NCI-H1436 treated with DMSO at 0.1 percent for 48 hours (cell line): ENCODE measurements at places on chromosomes 2 and 18.

- no peak for DNase-seq
These were observed 24.5 kb downstream of the RAB10 start for GRCh38 chr2:26058390-26058789.

GRCh38 chr2:27667446-27667845 is 3.8 kb downstream of the SLC4A1AP start:
- DNase-seq = no peak

- no peak for DNase-seq
These were observed 34.6 kb upstream of the WDR75 start for GRCh38 chr2:189406586-189407233.

GRCh38 chr2:150561076-150561475 is 73.6 kb upstream of the RND3 start:
- no peak for DNase-seq

- DNase-seq = no peak
These were observed 770 bp downstream of the NBAS start for GRCh38 chr2:15560140-15560987.

DNA sequence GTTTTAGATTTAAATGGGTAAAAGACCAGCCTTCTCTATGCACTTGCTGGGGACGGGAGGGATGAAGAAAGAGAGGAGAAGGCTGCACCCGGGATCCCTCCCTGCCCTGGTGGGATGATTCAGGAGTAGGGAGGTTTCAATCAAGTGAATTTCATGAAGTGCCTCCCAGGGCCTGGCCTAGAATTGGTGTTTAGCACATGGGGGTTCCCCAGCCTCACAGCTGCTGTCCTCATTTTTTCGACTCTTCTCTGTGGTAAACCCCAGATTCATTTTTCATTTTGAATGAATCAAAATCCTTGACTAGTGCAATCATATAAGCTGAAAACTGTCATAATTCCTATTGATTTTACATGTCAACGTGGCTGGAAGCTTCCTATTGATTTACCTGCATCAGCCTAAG is 81.1 kb downstream of the LPIN1 start:
- no peak for DNase-seq

GRCh38 chr18:32847691-32848090 is 74.9 kb upstream of the KLHL14 start:
- DNase-seq = no peak

GRCh38 chr2:147806846-147807245 is 38.0 kb upstream of the ACVR2A start:
- DNase-seq = no peak

DNA sequence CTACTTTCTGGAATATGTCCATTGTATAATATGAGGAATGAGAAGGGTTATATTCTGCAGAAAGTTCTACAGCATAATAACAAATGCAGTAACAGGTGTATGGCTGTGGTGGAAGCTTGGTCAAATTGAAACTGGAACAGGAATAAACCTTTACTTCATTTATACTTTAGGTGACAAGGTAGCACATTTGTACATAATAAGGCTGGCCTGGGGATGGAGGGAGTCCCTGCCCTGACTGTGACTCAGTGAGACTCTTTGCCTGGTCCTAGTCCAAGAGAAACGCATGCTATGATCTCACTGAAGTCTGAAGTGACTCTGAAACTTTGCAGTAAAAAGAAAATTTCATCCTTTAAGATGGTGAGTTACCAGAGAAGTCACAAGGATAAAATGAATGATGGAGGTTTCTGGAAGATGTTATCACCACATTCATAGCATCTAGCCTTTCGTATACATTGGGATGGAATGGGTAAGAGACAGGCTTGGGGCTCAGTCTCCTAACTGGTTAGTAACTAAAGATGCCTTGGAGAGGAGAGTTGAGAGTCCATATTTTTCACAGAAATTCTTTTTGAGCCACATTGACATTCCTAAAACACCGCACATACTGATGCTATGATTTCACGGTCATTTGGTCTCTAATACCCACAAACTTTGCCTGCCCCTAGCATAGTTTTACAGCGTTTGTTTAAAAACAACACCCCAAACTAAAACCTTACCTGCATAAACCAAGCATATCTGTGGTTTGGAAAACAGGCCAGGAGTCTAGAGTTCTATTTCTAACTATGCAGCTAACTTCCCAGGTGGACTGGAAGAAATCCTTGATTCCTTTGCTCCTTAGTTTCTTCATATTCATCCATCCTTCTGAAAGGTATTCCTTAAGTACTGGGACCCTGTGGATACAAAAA is 42.4 kb upstream of the NABP1 start:
- no peak for DNase-seq

- DNase-seq = no peak
These were observed 678 bp upstream of the OTX1 start for GRCh38 chr2:63049970-63050333.

GRCh38 chr18:7618891-7619442 is 51.9 kb downstream of the PTPRM start:
- DNase-seq = no peak

- DNase-seq = no peak
These were observed 362.8 kb downstream of the DCDC2C start for GRCh38 chr2:4066217-4066616.

DNA sequence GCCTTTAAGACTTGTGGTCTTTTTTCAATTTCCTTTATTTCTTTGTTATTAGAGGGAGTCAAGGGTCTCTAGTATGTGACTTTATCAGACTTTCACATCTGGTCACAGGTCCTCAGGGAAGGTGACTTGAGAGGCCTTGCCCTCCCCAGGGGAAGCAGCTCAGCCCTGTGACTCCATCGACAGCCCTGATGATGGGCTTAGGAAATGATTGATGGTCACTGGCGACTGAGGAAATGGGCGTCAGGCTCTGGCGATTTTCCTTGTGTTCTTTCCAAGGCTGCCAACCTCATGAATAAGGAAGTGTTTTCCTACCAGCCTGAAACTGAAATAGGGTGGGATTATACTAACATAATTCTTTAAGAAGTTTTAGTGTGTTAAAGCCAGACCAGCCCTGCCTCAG is 21.1 kb downstream of the SERPINE2 start:
- DNase-seq = no peak

DNA sequence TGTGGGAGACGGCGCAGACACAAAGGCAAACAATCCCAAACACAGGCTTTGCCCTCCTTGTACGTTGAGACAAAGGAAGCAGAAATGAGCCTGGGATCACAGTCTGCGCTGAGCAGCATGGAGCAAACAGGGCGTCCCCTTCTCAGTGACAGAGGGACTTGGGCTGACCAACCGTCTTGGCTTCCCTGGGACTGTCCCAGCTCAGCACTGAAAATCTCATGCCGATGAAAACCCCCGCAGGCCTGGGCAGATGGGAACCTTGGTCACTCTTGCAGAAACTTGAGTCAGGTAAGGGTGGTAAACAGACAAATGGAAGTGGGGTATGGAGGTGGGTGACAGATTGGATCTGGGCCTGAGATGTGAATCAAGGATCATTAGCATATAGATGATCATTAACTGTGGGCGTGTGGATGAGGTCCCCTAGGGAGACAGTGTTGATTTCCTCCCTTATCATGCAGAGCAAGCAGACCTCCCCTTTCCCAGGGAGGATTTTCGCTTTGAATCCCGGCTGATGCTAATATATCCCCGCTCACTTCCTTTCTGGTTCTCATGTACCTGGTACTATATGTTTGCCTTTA is 19.1 kb upstream of the SH3BP4 start:
- DNase-seq = no peak

DNA sequence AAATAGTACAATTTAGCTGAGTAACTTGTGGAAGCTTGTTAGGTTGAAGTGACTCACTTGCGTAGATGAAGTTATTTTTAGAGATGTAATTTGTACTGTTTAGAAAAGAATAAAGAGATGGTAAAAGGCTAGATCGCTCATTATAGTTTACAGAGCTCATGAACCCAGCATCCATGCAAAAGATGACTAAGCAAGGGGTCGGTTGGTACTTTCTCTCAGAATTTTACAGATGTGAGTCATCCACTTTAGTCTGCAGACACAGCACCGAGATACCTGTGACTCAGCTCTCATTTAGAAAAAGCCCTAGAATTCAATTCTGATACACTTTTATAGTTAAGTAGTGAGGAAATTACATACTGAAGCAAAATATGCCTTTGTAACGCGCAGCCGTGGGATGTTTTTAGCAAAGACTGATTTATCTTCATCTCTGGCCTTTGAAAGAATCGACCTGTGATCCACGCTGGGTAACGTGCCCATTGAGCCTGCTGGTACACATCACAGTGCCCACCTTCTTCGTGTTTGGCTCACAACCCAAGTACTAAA is 116.5 kb upstream of the FOSL2 start:
- DNase-seq = peak; percentile 51

- no peak for DNase-seq
These were observed 61.0 kb downstream of the CRIM1 start for GRCh38 chr2:36416370-36417165.

- DNase-seq = no peak
These were observed 332.2 kb downstream of the DYSF start for GRCh38 chr2:71785516-71785981.

GRCh38 chr2:231563378-231563961 is 29.2 kb upstream of the TEX44 start:
- no peak for DNase-seq

GRCh38 chr2:207768168-207768865 is 1.4 kb downstream of the FZD5 start:
- DNase-seq = no peak

DNA sequence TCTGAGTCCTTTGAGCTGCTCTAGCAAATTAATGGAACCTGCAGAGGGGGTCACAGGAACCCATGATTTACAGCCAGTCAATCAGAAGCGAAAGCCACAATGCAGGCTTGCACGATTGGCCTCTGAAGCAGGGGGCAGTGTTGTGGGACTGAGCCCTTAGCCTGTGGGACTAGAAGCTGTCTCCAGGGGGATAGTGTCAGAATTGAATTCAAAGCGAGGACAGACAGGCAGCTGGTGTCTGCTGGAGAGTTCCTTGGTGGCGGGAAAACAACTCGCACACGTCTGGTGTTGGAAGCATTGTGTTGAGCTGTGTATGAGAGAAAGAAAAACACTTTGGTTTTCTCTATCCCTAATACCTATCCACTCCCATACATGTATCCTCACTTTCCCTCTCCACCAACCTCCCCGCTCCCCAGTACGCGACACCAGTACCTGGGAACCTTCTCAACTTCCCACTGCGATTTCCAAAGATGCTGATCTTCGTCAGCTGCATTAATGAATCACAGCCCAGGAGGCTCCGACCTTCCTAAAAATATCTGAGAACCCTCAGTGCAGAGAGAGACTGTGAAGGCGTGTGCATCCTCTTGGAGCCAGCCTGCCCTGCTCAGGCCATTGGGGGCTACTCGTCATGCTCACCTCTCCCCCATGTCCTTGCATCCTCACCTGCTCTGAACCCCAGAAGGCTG is 88.2 kb downstream of the HS1BP3 start:
- DNase-seq = no peak

DNA sequence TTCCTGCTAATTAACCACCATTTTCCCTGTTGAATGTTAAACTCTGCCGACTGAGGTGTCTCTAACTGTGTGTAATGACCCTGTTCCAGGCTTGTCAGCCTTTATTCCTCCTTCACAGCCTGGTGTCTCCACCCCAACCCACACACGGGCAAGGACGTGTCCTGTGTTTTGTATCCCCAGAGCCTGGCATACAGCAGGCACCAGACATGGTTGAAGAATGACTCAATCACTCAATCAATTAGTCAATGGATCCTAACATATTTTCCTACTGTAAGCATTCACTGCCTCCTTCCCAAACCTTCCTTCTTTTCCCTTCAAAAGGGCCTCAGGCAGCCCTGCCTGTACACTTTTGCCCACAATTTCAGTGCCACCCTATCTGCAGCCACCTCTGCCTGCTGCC is 2.7 kb upstream of the TNS1 start:
- DNase-seq = no peak

DNA sequence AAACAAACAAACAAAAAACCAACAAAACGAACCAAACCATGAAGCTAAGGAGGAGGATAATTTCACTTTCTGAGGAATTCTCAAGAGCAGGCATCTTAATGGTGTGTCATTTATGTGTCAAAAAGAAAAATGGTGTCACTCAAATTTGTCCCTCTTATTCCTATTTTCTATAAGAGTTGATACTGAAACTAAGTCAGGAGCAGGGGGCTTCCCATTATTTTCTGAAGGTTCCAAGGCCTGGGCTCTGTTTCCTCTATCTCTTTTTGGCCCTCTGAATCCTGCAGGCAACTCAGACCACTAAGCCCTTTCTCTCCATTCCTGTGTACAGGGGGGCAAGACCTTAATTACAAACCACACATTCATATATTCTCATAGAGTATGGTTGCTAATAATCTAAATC is 44.0 kb upstream of the CD28 start:
- DNase-seq = no peak

- DNase-seq = no peak
These were observed 313.2 kb downstream of the PIK3C3 start for GRCh38 chr18:42268186-42268725.

DNA sequence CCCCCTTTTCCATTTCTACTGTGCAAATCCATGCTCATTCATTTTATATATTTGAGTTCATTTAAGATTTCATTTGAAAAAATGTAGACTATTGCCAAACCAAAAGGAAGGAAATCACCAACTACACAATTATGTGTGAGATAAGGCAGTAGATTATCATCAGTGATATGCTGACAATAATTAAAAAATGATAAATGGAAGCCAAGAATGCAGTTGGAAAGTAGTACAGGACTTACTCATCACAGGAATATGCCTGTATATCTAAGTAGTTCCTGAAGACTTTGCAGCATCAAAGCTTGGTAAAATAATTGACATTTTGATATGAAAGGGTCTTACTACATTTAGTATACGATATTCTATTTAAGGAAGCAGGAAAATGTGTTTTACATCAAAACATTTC is 166.1 kb upstream of the OTX1 start:
- DNase-seq = no peak

- DNase-seq = no peak
These were observed 77.5 kb upstream of the ITPRID2 start for GRCh38 chr2:181814057-181814491.

- no peak for DNase-seq
These were observed 99.3 kb downstream of the STK39 start for GRCh38 chr2:168147830-168148794.

GRCh38 chr2:120510751-120511395 is 164.9 kb downstream of the INHBB start:
- no peak for DNase-seq

DNA sequence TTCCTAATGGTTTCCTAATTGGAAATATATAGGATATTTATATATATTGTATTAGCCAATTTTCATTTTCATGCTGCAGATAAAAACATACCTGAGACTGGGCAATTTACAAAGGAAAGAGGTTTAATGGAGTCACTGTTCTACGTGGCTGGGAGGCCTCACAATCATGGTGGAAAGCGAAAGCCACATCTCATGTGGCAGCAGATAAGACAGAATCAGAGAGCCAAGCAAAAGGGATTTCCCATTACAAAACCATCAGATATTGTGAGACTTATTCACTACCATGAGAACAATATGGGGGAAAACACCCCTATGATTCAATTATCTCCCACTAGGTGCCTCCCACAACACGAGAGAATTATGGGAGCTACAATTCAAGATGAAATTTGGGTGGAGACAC is 242.5 kb upstream of the NETO1 start:
- DNase-seq = no peak

GRCh38 chr2:48790407-48791170 is 35.1 kb upstream of the LHCGR start:
- no peak for DNase-seq

DNA sequence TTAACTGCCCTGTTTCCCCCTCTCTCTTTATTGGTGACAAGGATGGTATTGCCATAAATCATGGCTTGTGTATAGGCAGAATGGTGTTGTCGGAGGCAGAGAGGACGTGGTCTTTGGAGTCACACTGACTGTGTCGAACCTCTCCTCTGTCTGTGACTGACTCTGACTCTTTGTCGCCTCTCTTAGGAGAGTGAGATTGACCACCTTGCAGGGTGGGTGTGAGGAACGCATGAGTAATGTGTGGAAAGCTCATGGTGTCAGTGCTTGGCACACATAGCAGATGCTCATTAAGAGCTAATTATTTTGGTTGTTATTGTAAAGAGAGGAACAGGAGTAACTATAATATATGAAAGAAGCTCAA is 145.6 kb downstream of the TTC27 start:
- no peak for DNase-seq
